ENCODE measurements at places on chromosomes 5 and 9. TPM values are rescaled to one million over a fixed set of nuclear protein-coding genes. Genes with fewer than 3 reads are reported as not detected.

GRCh38 chr9:97363661-97364299, 48.1 kb upstream of the TDRD7 start:
- no peak overlapping the region for H3K27ac ChIP-seq
- peaks cover 3% of the 10 kb centered on the region for H3K4me1 ChIP-seq
- no peaks in the 10 kb centered on the region for H3K27me3 ChIP-seq
- no peak overlapping the region for H3K4me3 ChIP-seq
- peaks cover 3% of the 10 kb centered on the region for H3K36me3 ChIP-seq

DNA sequence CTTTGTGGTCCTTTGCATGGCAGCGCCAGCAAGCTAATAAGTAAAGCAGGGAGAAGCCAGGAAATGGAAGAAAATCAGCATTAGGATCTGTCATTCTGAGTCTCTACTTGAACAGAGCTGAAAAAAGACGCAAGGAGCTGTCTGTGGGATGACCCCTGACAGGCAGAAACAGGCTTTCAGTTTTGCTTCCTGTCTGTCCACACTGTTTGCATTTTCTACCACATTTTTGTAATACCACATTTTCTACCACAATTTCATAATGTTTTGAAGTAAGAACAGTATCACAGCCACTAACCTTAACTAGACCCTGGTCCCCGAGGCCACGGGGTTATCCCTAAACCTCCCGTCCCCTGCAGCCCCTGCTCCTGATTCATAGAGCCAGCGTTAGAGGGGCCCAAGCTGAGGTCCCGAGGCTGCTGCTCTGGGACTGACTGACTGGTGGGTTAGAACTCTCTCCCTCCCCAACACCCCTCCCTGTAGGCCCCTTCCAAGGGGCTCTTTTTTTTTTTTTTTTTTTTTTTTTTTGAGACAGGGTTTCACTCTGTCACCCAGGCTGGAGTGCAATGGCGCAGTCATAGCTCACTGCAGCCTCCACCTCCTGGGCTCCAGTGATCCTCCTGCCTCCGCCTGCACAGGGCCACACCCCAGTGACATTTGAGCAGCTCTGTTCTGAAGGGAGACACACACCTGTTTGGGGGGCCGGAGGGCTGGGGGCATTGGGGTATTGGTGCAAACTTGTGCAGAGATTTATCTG, 4.0 kb upstream of the CLIC3 start:
- H3K4me1 ChIP-seq, result peaks cover 25% of the 10 kb centered on the region
- H3K4me3 ChIP-seq, result no peak overlapping the region
- DNase-seq, result peak; percentile 58
- no peaks in the 10 kb centered on the region for H3K36me3 ChIP-seq
- H3K27ac ChIP-seq, result no peak overlapping the region

DNA sequence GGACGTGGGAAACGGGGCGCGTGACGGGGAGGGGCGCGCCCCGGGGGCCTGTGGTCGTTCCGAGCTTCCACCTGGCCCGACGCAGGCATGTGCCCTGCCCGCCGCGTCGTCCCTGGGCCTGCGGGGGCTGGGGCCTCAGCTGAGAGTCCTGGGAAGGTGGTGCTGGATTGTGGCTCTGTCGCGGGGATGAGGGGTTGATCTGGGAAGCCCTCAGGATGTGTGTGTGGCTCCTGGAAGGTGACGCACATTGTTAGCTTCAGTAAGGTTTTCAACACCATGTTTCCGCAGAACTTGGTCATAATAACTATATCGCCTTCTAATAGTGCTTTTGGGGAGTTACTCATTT, 589.1 kb downstream of the MTRR start:
- peak overlapping the region; percentile 81 for H3K4me3 ChIP-seq
- H3K4me1 ChIP-seq, result peaks cover 20% of the 10 kb centered on the region
- DNase-seq, result peak; percentile 16
- H3K36me3 ChIP-seq, result peaks cover 15% of the 10 kb centered on the region
- H3K27ac ChIP-seq, result peak overlapping the region; percentile 80

DNA sequence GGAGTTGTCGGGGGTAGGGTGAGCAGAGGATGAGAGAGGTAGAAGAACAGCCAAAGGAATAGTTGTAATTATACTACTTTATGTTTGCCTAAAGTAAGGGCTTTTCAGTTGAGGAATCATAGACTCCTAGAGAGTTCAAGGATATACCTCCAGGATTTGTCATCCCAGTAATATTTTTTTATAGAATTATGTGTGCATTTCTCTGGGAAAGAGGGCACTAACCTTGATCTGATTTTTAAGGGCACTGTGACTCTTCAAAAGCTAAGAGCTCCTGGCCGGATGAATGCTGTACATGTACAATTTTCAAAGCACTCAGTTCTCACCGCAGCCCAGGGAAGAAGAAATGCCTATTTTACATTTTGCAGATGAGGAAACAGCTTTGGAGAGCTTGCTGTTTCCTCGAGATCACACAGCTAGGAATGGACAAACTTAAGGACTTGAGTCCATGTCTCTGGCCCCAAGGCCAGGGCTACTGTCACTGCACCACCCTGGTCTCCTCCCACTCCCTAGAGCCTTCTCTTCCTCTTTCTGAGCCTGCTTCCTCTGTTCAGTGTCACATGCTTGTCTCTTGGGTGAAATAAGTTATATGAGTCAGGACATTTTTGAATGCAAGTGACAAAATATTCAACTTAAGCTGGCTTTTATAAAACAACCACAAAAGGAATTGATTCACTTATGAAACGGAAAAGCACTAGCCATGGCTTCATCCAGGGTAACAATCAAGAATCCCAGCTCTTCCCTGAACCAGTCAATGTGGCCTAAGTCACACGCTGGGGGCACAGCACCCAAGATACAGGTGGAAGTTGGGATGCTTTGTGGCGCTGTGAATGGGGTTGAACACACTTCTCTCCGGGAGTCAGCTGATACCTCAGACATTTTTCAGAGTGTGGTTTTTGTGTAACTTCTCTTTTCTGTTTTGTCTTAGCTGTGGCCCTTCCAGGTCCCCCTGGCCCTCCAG, 45.7 kb upstream of the TGFBR1 start:
- peak overlapping the region; percentile 67 for H3K27ac ChIP-seq

DNA sequence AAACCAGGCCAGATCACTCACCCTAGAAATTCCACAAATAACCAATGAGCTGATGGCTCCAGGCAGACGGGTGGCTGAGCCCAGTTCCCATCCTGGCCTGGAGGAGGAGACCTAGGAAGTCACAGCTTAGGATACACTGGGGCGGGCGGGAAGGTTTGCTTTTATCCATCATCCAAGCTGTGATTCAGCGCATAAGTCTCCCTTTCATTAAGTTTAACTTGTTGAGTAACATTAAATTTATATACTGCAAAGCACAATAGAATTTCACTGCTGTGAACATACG, 55.7 kb downstream of the THBS4 start:
- no peak for DNase-seq
- H3K4me1 ChIP-seq, result peaks cover 20% of the 10 kb centered on the region
- H3K36me3 ChIP-seq, result no peaks in the 10 kb centered on the region

DNA sequence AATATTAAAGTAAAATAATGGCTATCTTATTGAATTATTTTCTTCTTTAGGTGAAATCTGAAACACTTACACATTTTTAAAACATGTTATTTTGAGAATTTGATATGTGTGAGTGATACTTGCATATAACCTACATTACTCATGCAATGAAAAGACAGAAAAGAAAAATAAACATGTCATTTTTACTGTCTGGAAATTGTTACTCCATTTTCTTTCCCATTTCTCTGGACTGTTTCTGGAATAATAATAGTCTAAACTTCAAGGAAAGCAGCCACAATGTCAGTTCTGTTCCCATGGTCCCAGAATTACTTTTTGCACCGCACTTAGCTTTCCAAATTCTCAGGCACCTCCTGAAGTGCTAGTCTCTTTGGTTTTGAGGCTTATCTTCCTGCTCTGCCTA, 145.5 kb downstream of the PRR16 start:
- no peaks in the 10 kb centered on the region for H3K27me3 ChIP-seq
- no peak overlapping the region for H3K4me3 ChIP-seq
- H3K27ac ChIP-seq, result no peak overlapping the region
- H3K36me3 ChIP-seq, result no peaks in the 10 kb centered on the region
- no peaks in the 10 kb centered on the region for H3K4me1 ChIP-seq
- no peak for DNase-seq

- no peak overlapping the region for H3K4me3 ChIP-seq
- peaks cover 2% of the 10 kb centered on the region for H3K4me1 ChIP-seq
- H3K27me3 ChIP-seq, result peaks cover 1% of the 10 kb centered on the region
- no peaks in the 10 kb centered on the region for H3K36me3 ChIP-seq
Observed at GRCh38 chr9:134293611-134294152, 32.6 kb upstream of the RXRA start.

GRCh38 chr9:91873637-91874051, 76.4 kb downstream of the ROR2 start:
- no peak for DNase-seq
- no peaks in the 10 kb centered on the region for H3K36me3 ChIP-seq
- no peaks in the 10 kb centered on the region for H3K4me1 ChIP-seq
- H3K27me3 ChIP-seq, result peaks cover 17% of the 10 kb centered on the region
- no peak overlapping the region for H3K27ac ChIP-seq

Gene SLC6A7
- total RNA-seq, result not detected

Gene DRD1
- not detected for total RNA-seq

Gene SMIM33
- total RNA-seq, result 0.46 TPM

Gene HRCT1
- total RNA-seq, result not detected

Gene IFNA2
- total RNA-seq, result not detected

Gene FOXD4L4
- 0.11 TPM for total RNA-seq

Gene SEC24A
- 32.2 TPM for total RNA-seq

Gene KCNV2
- total RNA-seq, result not detected

Data from activated CD4-positive, alpha-beta T cell treated with anti-CD3 and anti-CD28 coated beads for 36 hours (primary cell).